Activated CD4-positive, alpha-beta T cell treated with anti-CD3 and anti-CD28 coated beads for 36 hours (primary cell): ENCODE measurements at places on chromosomes 3 and 15.
A peak's percentile ranks its signal among the peaks of the same experiment; 100 is the strongest.

GRCh38 chr3:78029775-78030174, 989.9 kb downstream of the ROBO2 start:
- H3K4me3 ChIP-seq: no peak overlapping the region
- no peak for DNase-seq
- no peaks in the 10 kb centered on the region for H3K36me3 ChIP-seq
- H3K4me1 ChIP-seq: no peaks in the 10 kb centered on the region

GRCh38 chr3:122559906-122560305, 4.2 kb downstream of the PARP9 start:
- peaks cover 48% of the 10 kb centered on the region for H3K36me3 ChIP-seq
- H3K27ac ChIP-seq: no peak overlapping the region
- no peak overlapping the region for H3K4me3 ChIP-seq
- H3K27me3 ChIP-seq: no peaks in the 10 kb centered on the region
- DNase-seq: no peak

- no peak for DNase-seq
- H3K36me3 ChIP-seq: no peaks in the 10 kb centered on the region
- no peaks in the 10 kb centered on the region for H3K27me3 ChIP-seq
- peaks cover 1% of the 10 kb centered on the region for H3K4me1 ChIP-seq
Measured at GRCh38 chr3:106088304-106088703, 219.5 kb upstream of the CBLB start.

- DNase-seq: no peak
- H3K36me3 ChIP-seq: no peaks in the 10 kb centered on the region
- no peak overlapping the region for H3K27ac ChIP-seq
- H3K27me3 ChIP-seq: no peaks in the 10 kb centered on the region
Measured at GRCh38 chr3:194046995-194047645, 88.8 kb upstream of the HES1 start.

- peaks cover 37% of the 10 kb centered on the region for H3K4me1 ChIP-seq
- peak; percentile 15 for DNase-seq
- peaks cover 2% of the 10 kb centered on the region for H3K27me3 ChIP-seq
- H3K27ac ChIP-seq: peak overlapping the region; percentile 98
Measured at GRCh38 chr15:56732135-56732885, 999 bp downstream of the ZNF280D start.

DNA sequence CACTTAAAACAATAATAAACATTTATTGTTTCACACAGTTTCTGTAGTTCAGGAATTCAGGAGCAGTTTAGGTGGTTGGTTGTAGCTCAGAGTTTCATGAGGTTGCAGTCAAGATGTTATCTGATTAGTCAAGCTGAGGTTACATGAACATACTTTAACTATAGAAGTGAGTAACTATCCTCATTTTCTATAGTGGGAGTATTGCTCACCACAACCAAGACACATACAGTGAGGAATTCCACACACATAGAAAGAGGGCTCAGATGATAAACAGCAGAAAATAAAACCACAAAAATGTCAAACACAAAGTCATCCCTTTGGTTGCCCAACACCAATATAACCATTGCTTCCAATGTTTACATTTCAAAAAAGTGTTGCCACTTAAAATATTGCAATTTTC, 13.6 kb downstream of the SCN11A start:
- peaks cover 10% of the 10 kb centered on the region for H3K27me3 ChIP-seq
- peaks cover 8% of the 10 kb centered on the region for H3K4me1 ChIP-seq
- H3K4me3 ChIP-seq: no peak overlapping the region
- no peak overlapping the region for H3K27ac ChIP-seq
- H3K36me3 ChIP-seq: no peaks in the 10 kb centered on the region
- no peak for DNase-seq

- H3K27me3 ChIP-seq: peaks cover 5% of the 10 kb centered on the region
- H3K4me3 ChIP-seq: no peak overlapping the region
Measured at GRCh38 chr15:72923289-72923688, 129.0 kb upstream of the NEO1 start.

- no peaks in the 10 kb centered on the region for H3K36me3 ChIP-seq
- no peaks in the 10 kb centered on the region for H3K4me1 ChIP-seq
- no peak for DNase-seq
- H3K27me3 ChIP-seq: peaks cover 3% of the 10 kb centered on the region
- H3K4me3 ChIP-seq: no peak overlapping the region
- H3K27ac ChIP-seq: no peak overlapping the region
Measured at GRCh38 chr3:161323926-161324621, 47.2 kb downstream of the SPTSSB start.

DNA sequence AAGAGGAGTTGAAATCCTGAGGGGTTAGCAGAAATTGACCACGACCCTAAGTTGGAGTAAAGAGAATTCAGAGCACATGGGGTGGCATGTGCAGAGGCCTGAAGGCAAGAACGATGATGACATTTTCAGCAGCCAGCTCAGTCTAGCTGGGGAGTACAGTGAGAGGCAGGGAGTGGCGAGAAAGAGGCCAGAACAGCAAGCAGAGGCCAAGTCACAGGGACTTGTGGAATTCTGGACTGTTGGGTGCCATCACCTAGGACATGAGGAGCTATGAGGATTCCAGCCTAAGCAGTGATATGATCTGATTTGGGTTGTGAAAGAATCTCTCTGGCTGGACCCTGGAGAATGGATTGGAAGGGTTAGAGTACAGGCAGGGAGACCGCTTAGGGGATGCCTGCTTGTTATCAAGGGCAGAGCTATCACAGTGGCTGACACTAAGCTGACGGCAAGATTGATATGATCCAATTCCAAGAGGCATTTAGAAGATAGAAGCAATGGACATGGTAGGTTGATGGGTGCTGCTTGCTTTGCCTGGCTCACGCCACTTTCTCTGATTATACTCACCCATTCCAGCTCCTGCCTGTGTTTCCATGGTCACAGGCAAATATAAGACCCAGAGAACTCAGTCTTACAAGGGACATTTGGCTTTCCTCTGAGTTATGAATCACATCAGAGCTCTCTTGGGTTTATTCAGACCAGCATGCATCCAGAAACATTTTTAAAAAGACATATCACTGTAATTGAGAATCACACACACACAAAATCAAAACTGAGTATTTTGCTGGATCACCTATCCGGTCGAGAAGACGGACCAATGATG, 66.4 kb downstream of the LRTM1 start:
- no peaks in the 10 kb centered on the region for H3K27me3 ChIP-seq
- no peaks in the 10 kb centered on the region for H3K36me3 ChIP-seq
- H3K4me1 ChIP-seq: no peaks in the 10 kb centered on the region
- DNase-seq: no peak
- H3K27ac ChIP-seq: no peak overlapping the region

- DNase-seq: peak; percentile 97
- peaks cover 51% of the 10 kb centered on the region for H3K36me3 ChIP-seq
- H3K27ac ChIP-seq: peak overlapping the region; percentile 92
- H3K4me1 ChIP-seq: peaks cover 51% of the 10 kb centered on the region
Measured at GRCh38 chr3:101676216-101676764, 642 bp downstream of the ZBTB11 start.

DNA sequence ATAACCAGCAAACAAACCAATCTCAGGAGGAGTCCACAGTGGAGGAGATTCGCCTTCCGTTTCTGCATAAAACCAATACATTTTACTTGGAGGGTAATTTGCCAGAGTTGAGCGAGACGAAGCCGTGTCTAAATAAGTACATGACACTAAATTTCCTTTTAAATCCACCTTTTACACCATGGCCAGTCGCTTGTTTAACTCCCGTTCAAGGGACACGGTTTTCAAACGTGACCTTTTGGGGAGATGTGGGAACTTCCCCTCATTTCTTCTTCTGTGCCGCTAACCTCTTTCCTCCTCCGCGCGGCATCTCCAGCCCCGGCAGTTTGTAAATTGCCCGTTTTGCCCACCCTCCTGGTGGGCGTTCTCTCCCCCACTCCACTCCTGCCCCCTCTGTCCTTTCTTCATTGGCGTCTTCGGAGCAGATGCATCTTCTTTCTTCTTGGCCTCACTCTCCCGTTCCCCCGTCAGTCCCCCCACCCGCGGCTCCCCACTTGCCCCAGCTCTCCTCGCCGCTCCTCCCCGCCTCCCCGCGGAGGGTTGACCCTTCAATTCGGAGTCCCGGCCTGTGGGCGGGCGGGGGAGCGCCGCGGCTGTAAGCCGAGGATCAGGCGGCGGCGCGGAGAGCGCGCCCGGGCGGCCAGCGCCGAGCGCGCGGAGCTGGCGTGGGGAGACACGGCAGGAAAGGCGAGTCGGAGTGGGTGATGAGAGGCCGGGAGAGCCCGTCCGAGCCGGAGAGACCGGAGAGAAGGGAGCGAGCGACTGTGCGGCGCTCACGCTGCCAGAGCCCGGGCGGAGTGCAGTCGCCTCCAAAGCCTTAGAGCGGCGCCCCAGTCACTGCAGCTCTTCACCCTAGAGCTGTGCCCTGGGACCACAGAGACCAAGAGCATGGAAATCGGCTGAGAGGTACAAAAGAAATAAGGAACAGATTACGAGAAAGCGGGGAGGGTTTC, at the start of gene NLGN1:
Gene NLGN1, plus strand, starts transcription at position 584 of the 950 bp plus-strand sequence.
- peak; percentile 21 for DNase-seq
- peaks cover 31% of the 10 kb centered on the region for H3K4me1 ChIP-seq
- no peak within 1 kb of the TSS for H3K27ac ChIP-seq
- H3K27me3 ChIP-seq: peaks cover 63% of the 10 kb centered on the region
- H3K4me3 ChIP-seq: peak within 1 kb of the TSS; percentile 54

GRCh38 chr3:132730891-132731580, 8.8 kb upstream of the NPHP3 start:
- H3K36me3 ChIP-seq: no peaks in the 10 kb centered on the region
- no peak for DNase-seq
- H3K4me3 ChIP-seq: no peak overlapping the region
- H3K4me1 ChIP-seq: no peaks in the 10 kb centered on the region
- peaks cover 18% of the 10 kb centered on the region for H3K27me3 ChIP-seq

DNA sequence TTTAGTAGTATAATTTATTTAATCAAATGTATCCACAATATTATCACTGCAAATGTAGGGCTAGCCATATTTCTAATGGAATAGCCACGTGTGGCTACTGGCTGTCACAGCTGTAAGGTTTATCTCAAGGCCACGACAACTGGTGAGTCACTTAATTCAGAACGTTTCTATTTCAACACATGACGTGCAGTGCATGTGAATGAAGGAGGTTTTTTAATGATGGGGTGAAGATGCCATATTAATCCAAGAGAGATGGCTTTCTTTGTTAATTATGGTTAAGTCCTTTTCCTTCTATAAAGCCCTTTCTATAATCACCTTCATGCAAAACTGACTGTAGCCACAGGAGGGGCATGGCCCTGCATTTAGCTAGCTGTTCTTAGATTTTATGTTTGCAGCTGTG, 212.0 kb downstream of the FEZF2 start:
- H3K4me1 ChIP-seq: no peaks in the 10 kb centered on the region
- no peak overlapping the region for H3K4me3 ChIP-seq
- H3K27me3 ChIP-seq: peaks cover 6% of the 10 kb centered on the region

- no peak for DNase-seq
- H3K4me3 ChIP-seq: no peak overlapping the region
- H3K4me1 ChIP-seq: no peaks in the 10 kb centered on the region
- no peaks in the 10 kb centered on the region for H3K36me3 ChIP-seq
- H3K27me3 ChIP-seq: peaks cover 6% of the 10 kb centered on the region
- H3K27ac ChIP-seq: no peak overlapping the region
Measured at GRCh38 chr15:96150254-96150653, 180.2 kb upstream of the NR2F2 start.

GRCh38 chr3:125428216-125428830, 53.2 kb upstream of the ZNF148 start:
- H3K4me3 ChIP-seq: no peak overlapping the region
- no peaks in the 10 kb centered on the region for H3K27me3 ChIP-seq
- no peaks in the 10 kb centered on the region for H3K36me3 ChIP-seq
- H3K4me1 ChIP-seq: no peaks in the 10 kb centered on the region

DNA sequence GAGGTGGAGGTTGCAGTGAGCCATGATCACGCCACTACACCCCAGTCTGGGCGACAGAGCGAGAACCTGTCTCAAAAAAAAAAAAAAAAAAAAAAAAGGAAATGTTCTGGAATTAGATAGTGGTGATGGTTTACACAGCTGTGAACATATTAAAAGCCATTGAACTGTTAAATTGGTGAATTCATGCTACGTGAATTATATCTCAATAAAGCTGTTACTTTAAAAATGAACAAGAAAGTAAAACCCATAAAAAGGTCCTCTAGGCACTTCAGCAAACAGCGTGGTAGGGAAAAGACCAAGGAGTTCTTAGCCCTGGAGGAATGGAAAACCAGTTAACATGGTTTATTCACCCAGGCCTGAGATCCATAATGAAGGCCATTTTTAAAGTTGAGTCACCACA, 180.1 kb downstream of the ATG7 start:
- no peaks in the 10 kb centered on the region for H3K4me1 ChIP-seq
- H3K4me3 ChIP-seq: no peak overlapping the region
- H3K36me3 ChIP-seq: peaks cover 4% of the 10 kb centered on the region

DNA sequence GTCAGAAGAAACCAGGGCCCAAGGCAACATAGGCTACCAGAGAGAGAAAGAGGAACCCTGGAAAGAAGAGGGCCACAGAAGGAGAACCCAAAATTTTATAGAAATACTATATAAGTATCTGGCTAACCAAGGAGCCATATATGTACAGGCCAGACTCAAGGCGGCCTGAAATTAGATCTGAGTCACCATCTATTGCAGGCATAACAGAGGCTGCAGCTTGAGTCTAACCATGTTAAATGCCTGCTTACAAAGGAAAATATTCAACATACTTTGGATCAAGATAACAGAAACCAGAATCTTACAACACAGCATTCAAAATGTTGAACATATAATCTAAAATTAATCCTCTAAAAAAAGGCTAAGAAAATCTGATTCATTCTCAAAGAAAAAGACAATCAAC, 23.1 kb downstream of the IGSF11 start:
- H3K4me3 ChIP-seq: no peak overlapping the region
- peaks cover 8% of the 10 kb centered on the region for H3K4me1 ChIP-seq
- H3K27me3 ChIP-seq: peaks cover 3% of the 10 kb centered on the region
- DNase-seq: no peak

GRCh38 chr3:188369526-188369925, 215.6 kb downstream of the LPP start:
- no peak overlapping the region for H3K27ac ChIP-seq
- H3K36me3 ChIP-seq: peaks cover 1% of the 10 kb centered on the region
- DNase-seq: no peak
- H3K27me3 ChIP-seq: no peaks in the 10 kb centered on the region
- H3K4me3 ChIP-seq: no peak overlapping the region
- peaks cover 14% of the 10 kb centered on the region for H3K4me1 ChIP-seq

DNA sequence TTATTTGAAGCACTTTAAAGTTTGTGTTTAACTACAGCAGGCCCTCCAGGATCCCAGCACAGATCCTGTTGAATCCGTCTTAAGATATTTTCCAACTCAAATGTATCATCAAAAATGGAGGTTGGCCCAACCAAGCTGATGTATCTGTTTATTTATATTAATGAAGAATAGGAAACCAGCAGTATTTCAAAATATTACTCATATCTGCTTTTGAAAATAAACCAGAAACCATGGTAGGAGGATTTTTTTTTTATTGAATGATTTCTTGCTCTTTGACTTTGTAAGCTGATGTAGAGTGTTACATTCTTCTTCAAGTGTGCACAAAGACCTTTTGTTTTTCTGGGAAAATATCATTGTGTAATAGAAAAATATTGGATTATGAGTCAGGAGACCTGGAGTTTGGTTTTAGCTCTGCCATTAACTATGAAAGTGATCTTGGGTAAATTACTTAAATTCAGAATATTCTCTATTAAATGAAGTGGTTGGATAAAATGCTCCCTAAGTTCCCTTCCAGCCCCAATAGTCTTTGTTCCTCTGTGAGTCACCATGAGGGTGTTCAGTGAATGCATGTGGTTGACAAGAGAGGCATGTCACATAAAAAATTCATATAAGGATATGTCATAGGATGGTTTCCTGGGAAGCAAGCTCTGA, 221.3 kb upstream of the GAP43 start:
- peaks cover 2% of the 10 kb centered on the region for H3K27me3 ChIP-seq
- H3K27ac ChIP-seq: no peak overlapping the region
- H3K4me1 ChIP-seq: no peaks in the 10 kb centered on the region
- H3K36me3 ChIP-seq: no peaks in the 10 kb centered on the region
- no peak overlapping the region for H3K4me3 ChIP-seq
- no peak for DNase-seq

GRCh38 chr3:172875039-172875438, 124.5 kb downstream of the ECT2 start:
- peaks cover 4% of the 10 kb centered on the region for H3K27me3 ChIP-seq
- H3K36me3 ChIP-seq: no peaks in the 10 kb centered on the region
- no peak overlapping the region for H3K27ac ChIP-seq
- H3K4me3 ChIP-seq: no peak overlapping the region
- no peaks in the 10 kb centered on the region for H3K4me1 ChIP-seq
